ENCODE measurements at places on chromosomes 16 and 17. TPM values are rescaled to one million over a fixed set of nuclear protein-coding genes. Genes with fewer than 3 reads are reported as not detected.

TP53TG3B gene
- 0.32 TPM for total RNA-seq

ZP2 gene
- not detected for total RNA-seq

CACNG5 gene
- not detected for total RNA-seq

FOXC2 gene
- total RNA-seq, result 0.64 TPM

ADAD2 gene
- not detected for total RNA-seq
